Amygdala (tissue), 56 donors: ENCODE measurements at places on chromosomes 1 and 21.
A peak's percentile ranks its signal among the peaks of the same experiment; 100 is the strongest.

GRCh38 chr1:31857863-31858262 is 42.0 kb upstream of the SPOCD1 start:
- DNase-seq: no peak

DNA sequence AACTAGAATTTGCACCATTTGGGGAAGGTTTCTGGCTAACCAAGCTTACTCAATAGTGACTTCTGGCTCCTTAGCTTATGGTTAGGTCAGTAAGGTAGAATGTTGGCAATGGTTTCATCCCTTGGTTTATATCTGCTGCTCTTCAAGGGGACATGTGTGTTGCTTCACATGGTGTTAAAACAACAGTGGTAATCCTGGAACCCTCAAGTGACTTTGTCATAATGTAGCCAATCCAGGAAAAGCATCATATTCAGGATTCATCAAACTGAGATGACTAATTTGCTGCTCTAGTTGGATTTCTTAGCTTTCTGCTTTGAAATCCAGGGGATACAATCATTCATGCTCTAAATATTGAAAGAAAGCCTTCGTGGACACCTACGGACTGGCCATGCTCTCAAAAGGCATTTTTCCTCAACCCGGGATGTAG is 108.7 kb downstream of the RGL1 start:
- DNase-seq: no peak

GRCh38 chr1:239997515-239998311 is 94.0 kb upstream of the FMN2 start:
- no peak for DNase-seq

- no peak for DNase-seq
Observed at GRCh38 chr1:119547306-119547705, 40.3 kb downstream of the HSD3B1 start.

DNA sequence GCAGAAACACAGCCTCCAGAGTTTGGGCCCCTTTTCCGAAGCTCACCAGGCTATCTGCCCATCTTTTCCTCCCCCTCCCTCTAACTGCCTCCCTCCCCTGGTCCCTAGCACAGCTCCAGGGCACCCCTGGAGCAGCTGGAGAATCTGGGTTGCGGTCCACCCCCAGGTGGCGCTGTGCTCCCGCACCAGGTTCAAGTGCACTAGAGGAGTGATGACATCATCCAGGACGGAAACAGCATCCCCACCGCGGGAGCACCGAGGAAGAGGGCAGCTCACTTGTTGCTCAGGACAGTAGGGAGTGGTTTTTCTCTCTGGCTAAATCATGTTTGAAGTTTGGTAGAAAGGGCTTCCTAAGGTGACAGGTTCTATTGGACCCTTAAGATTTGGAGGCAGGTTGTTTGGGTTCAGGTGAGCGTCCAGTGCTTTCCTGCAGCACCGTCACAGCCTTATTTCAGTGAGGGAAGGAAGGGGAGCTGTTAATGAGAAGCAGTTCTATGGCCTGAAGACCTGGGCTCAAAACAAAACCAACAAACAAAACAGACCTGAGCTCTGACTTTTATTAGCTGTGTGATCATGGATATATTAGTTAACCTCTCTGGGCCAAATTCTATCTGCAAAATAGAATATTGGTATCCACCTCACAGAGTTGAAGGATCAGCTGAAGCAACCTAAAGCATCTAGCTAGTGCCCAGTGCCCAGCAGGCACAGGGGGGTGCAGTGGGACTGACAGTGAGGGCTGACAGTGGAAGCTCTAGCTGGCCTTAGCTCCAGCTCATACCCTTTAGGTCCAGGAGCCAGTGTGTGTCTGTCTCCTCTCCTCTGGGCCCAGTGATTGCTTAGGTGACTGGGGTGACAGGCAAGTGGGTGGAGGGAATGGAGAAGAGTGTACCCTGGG is 7.5 kb downstream of the SHISA4 start:
- peak; percentile 81 for DNase-seq

GRCh38 chr1:10777749-10778574 is 18.5 kb downstream of the CASZ1 start:
- DNase-seq: no peak

- no peak for DNase-seq
Observed at GRCh38 chr1:119738100-119738720, 26.5 kb downstream of the PHGDH start.

GRCh38 chr1:186775881-186776560 is 52.7 kb upstream of the PLA2G4A start:
- no peak for DNase-seq

DNA sequence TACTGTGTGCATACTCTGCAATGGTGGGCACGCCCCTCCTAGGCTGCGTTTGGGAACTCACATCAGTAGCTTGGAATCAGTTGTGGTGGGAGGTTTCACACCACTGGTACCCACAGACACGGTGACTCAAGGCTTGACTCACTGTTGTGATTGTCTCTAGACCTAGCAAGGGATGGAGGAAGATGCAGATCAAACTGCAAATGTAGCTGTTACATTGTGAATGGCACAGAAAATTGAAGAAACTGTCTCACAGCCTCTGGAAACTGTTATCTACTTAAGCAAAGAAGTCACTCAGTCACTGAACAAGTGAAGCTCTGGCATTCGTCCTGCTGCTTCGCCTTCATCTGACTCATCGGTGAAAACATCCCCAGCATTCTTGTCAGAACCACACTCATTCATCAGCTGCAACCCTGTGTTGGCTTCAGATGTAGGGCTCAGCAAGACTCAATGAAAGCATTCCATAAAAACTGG is 59.5 kb downstream of the POFUT2 start:
- DNase-seq: no peak

GRCh38 chr21:29091033-29091432 is 17.6 kb upstream of the CCT8 start:
- no peak for DNase-seq
